CD4-positive, alpha-beta T cell treated with Interleukin-10 for 1 hour (primary cell): ENCODE measurements at places on chromosomes 4 and X.

GRCh38 chr4:110959041-110959643, 336.3 kb upstream of the PITX2 start:
- DNase-seq, result no peak

DNA sequence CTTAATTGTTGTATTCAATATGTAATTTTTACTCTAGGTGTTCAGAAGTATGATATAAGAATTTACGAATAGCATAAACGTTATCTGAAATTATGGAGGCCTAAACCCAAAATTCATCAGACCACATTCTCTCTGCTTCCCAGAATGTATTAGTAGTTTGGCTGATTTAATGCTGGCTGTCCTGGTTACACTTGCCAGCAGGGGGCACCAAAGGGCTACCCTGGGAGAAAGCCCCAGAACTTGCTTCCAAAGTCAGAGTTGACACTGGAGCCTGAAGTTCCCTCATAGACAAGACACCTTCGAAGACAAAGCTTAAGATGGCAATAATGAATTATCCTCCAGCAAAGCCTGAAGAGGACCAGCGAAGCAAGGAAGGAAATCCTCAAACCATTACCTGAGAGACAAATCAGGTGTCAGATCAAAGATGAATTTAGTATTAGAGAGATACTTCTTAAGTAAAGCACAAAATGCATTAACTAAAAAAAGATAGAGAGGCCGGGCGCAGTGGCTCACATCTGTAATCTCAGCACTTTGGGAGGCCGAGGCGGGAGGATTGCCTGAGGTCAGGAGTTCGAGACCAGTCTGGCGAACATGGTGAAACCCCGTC, 11.3 kb upstream of the ANOS1 start:
- peak; percentile 45 for DNase-seq

DNA sequence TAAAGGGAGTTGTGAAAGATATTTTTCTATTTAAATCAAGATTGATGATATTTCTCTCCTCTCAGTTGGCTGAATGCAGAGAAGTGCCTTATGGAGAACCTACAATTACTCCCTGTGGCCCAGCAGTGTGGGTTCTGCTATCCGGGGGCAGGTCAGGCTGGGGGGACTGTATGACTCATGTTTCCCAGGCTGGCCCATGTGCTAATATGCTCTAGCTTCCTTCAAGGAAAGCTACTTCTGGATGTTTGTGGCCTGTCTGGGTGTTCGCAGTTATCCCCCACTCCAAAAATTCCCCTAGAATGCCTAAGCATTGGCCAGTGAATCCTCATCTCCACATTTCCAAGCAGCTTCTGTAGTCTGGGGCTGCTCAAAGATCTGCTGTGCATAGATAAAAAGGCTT, 58.9 kb upstream of the SPP1 start:
- no peak for DNase-seq

DNA sequence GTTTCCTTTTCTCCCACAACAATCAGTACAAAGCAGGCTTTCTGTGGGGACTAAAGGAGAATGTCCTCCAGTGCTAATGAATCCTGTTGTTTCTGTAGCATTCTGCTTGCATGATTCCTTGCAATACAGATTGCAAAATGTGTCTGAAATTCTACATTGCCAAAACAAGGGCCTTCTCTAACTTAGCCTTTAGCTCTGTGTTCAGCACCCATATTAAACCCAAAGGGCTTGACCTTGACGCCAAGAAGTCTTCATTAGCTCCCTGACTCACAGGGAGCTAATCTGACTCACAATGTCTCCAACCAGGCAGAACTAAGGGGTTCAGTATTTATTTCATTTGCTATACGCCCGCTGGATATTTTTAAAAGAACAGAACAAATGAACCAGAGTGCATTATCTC, 241.4 kb upstream of the CLNK start:
- no peak for DNase-seq

- no peak for DNase-seq
Observed at GRCh38 chr4:133189147-133189517, 40.0 kb downstream of the PCDH10 start.

- peak; percentile 64 for DNase-seq
Observed at GRCh38 chr4:54942721-54943120, 182.7 kb downstream of the KDR start.

- DNase-seq, result no peak
Observed at GRCh38 chrX:155216940-155217440, 730 bp downstream of the VBP1 start.

- DNase-seq, result no peak
Observed at GRCh38 chr4:151808120-151808529, 47.3 kb upstream of the GATB start.

- no peak for DNase-seq
Observed at GRCh38 chr4:97334348-97334747, 808.9 kb downstream of the STPG2 start.

DNA sequence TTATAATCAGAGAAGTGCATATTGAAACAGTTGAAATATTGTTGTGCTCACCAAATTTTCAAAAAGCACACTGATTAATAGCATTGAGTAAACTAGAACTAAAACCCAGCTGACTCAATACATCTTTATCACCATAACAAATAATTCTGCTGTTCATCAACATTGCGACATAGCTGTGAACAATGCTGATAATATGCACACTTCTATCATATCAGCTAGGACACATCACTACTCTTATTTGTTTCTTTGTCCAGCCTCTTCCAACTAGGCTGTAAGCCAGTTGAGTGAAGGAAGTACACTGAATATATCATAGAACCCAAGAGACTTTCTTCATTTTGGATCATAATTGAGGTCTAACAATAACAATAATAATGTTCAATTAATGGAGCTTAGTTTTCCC, 349.7 kb downstream of the IQCM start:
- no peak for DNase-seq

GRCh38 chrX:15882704-15883539, 28.3 kb upstream of the AP1S2 start:
- peak; percentile 1 for DNase-seq

DNA sequence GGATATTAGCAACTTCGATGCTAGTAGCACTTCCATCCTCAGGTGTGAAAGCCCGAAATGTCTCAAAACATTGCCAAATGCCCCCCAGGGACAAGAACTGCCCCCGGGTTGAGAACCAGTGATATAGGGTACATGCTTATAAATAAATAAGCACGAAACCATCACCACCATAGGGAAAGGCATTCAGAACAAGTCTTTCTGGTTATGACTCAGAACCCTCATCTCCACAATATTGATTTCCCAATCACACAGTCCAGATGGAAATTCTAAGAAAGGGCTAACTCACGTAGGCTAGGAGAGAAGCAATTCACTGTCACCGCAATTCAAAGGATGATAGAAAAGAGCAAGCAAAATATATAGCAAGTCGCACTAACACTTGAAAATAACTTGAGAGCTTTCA, 84.8 kb downstream of the ANOS1 start:
- no peak for DNase-seq

DNA sequence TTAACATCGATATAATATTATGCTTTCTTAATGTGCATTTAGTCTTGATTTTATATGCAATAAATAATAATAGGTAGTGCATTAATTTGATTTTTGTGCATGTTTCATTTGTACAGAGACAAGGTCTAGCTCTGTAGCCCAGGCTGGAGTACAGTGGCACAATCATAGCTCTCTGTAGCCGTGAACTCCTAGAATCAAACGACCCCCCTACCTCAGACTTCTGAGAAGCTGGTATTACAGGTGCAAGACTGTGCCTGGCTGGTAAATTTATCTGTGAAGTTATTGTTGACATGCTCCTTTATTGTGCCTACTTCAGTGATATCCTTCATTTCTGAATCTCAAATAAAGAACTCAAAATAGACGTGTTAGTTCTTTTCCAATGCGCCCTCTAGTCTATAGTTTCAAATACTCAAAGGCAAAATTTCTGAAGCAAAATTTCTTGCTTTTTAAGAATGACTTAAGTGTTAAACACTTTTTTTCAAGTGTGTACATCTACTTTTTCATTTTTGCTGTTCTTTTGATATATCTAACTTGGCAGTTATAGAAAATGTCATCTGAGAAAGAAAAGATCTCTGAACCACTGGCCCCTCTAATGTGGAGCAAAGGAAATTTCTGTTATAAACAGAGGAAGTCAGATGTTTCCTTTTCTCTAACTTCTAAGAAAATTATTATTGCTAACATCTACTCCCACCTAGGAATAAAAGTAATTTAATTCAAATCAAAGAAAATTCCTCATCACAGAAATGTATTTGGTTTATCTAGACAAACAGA, 28.3 kb upstream of the GUCY1A1 start:
- no peak for DNase-seq

DNA sequence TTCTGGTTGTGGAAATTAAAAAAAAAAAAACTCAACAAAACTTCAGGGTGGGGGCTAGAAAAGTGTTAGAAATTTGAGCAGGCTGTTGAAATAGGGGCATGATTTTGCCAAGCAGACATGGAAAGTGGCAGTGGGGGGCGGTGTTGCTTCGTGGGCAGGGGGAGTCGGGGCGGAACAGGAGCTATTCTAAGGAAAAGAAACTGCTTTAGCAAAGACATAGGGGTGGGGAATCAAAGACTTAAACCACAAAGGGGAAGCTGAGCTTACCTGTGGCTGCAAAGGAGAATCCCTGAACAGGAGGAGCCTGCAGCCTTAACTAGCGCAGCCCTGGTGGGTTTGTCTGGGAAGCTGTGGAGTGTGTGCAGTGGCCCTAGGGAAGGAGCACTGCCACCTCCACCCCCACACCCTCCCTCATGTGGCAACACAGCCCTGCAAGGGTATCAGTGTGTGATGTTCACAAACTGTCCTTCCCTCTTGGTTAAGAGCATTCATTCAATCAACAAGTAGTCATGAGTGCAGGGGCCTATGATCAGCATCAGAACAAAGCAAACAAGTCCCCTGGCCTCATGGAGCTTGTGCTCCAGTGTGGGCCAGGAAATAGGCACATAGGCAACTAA, 20.5 kb downstream of the SEL1L3 start:
- peak; percentile 47 for DNase-seq

DNA sequence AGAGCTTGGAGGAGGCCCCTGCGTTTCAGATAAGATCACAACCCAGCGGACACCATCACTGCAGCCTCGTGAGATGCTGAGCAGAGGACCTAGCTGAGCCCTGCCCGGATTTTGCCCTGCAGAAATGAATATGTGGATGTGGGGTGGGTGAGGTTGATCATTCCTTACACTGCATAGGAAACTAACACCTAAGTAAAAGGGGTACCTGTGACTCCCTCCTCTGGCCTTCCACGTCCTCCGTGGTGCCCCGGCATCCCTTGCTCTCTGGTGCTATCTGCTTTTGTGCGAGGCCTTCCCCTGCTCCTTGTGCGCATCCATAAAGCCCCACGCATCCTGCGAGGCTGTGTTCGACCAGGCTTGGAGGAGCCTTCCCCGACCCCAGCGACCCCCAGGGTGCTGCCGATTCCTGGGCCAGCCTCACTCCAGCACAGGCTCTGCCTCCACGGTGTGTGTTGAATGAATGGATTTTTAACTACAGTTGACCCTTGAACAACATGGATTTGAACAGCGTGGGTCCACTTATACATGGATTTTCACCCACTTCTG, 25.6 kb upstream of the GPR78 start:
- DNase-seq, result no peak

- no peak for DNase-seq
Observed at GRCh38 chrX:121103381-121103780, 56.0 kb downstream of the GLUD2 start.

GRCh38 chr4:67874986-67875385, 8.8 kb downstream of the TMPRSS11D start:
- DNase-seq, result no peak

GRCh38 chrX:80174925-80175574, 160.5 kb downstream of the TBX22 start:
- no peak for DNase-seq
